ENCODE measurements at places on chromosomes 12 and 14.

DNA sequence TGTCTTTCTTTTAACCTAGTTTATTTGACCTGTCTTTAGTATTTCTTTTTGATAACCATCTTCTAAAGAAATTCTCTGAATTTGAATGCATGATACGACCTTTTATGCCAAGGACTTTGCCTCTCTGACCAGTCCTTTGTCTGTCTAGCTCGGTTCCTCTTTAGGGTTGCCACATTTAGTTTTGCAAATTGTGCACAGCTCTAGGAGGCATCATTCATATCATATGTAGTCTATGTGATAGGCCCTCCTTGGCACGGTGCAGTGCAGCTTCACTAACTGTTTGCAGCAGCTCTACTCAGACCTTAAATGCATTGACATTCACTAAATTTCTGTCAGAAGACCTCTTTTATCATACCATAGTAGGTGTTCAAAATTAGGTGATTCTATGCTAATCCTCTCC lies 75.6 kb downstream of the USP15 start:
- DNase-seq = no peak

- no peak for DNase-seq
These were observed 35.2 kb downstream of the ZFP36L1 start for GRCh38 chr14:68757618-68758081.

DNA sequence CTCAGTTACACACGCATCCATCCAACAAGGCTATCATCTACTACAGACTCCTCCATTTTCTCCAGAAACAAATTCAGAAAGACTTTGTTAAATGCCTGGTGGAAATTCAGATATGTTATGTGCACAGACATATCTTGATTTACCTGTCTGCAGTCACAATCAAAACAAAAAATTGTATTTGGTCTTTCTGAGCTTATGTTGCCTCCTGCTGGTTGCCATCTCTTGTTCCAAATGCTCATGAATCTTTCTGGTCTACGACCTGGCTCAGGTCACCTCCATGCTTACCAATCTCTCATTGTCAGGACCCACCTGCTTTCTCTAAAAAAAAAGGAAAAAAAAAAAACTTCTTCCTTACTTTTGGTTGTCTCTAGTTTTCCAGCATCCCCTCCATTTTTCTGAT lies 169.2 kb upstream of the PLXNC1 start:
- DNase-seq = no peak

- DNase-seq = no peak
These were observed 21.2 kb downstream of the MAX start for GRCh38 chr14:65080960-65081747.

- DNase-seq = no peak
These were observed 466.1 kb downstream of the PRKD1 start for GRCh38 chr14:29461506-29461905.

- DNase-seq = no peak
These were observed 448.8 kb upstream of the CCDC196 start for GRCh38 chr14:66037361-66037760.

- DNase-seq = no peak
These were observed 81.1 kb downstream of the ESR2 start for GRCh38 chr14:64213086-64213485.

DNA sequence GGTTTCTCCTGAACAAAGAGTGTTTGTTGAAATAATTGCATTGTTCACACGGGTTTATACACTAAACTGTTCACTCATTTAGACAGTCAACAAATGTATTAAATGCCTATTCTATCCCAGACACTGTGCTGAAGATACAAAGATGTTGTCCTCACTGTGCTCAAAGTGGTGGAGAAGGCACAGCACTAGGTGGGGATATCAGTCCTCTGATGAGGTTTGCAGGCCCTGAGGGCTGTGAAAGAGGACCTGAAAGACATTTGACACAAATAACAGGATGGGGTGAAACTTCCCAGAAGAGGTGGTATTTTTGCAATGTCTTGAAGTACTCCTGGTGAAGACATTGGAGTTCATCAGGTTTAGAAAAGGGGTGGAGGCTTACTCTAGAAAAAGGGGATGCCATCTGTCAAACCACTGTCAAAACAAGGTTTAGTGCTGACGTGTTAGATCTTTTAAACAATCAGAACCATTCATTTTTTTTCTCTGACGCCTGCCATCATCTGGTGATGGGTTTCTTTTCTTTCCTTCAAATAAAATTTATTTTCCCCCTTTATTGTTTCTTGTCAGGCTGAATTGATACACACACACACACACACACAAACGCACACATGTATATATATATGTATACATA lies 69.5 kb downstream of the ACSS3 start:
- no peak for DNase-seq

DNA sequence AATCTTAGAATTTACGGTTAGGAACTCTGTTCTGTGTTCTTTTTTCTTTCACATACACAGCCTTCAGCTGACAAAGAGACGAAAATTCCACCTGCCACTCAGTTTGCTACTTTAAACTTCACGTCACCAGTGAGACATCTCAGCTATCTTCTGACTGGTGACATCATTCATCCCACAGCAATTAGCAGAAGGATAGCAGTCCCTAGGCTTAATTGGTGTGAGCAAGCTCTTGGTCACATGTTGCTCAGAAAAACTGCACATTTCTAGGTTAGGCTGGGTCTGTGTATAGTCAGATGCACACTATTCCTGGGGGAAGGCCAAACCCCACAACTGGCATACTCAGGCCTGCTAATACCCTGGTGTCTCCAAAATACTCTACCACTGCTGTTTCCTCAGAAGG lies 23.9 kb downstream of the SLC7A7 start:
- DNase-seq = no peak

DNA sequence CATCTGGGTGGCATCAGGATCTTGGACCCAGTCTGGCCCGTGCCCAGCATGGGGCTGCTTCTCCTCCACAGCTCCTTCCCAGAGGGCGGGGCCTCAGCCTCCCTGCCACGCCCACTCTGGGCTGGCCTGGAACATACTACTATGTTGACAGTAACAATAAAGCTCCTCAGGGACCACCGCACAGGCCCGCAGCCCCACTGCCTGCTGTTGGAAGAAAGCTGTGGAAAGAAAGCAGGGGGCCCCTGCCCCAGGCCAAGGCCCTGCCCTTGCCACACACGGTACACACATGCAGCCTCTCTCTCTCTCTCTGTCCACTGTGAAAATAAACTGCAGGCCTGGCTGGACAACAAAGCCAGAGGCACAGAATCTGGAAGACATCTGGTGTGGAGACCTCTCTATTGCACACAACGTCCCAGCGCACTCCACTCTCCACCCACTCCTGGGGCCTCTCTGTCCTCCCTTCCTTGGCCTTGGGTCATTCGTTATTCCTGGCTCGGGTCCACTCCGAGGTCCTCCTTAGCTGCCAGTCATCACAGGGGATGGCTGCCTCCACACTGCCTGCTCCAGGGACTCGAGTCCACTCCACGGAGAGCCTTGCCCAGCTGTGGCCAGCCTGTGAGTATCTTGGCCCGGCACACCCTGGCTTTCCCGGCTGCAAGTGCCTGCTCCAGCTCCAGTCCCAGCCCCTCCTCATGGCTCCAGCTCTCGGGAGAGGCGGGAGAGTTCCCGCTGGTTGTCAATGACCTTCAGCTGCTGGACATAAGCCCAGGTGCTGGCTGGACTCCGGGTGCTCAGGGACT lies 11.8 kb upstream of the ENDOU start:
- DNase-seq = no peak

GRCh38 chr14:20583908-20584307 lies 3.9 kb downstream of the RNASE11 start:
- no peak for DNase-seq

- no peak for DNase-seq
These were observed 24.3 kb downstream of the MOAP1 start for GRCh38 chr14:93160353-93160801.

DNA sequence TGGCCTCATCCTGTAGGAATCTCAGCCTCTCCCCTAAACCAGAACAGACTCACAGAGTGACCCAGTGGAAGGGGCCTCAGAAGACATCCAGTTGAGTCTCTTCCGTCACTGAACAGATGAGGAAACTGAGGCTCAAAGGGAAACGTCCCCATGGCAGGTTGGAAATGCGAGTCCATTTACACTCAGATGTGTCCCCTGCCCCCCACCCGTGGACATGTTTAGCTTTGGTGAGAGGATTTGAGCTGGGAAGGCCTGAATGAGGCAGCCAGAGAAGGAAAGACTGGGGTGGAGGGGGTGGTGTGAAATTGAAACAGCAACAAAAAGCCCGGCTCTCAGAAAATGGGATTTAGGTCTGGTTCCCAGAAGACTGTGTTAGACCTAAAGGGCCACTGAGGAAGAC lies 1.7 kb downstream of the FAIM2 start:
- DNase-seq = no peak

GRCh38 chr12:111283521-111283920 lies 85.4 kb downstream of the PHETA1 start:
- no peak for DNase-seq

DNA sequence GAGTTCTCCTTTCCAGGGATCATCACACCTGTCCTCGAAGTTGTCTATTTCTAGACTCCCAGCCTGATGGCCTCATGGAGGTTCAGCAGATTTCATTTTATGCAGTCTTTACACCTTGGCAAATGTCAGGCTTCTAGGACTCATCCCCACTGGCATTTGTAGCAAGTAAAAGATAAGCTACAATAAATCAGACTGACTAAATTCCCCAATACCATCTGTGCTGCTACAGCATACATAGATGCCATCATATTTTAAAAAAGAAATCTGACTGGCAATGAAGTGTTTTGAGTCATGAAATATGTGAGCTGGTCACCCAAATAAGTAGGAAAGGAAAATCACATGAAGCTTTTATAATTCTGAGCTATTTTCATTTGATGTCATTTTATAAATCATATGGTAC lies 55.3 kb downstream of the KCNC2 start:
- no peak for DNase-seq
